Peyer's patch (tissue), 4 donors: ENCODE measurements at places on chromosomes 3 and 15.

GRCh38 chr15:51312166-51313073 is 26.0 kb downstream of the CYP19A1 start:
- H3K36me3 ChIP-seq = no peaks in the 10 kb centered on the region
- H3K27me3 ChIP-seq = no peaks in the 10 kb centered on the region
- H3K4me1 ChIP-seq = no peaks in the 10 kb centered on the region

- no peaks in the 10 kb centered on the region for H3K27me3 ChIP-seq
- H3K27ac ChIP-seq = peak overlapping the region; percentile 80
- H3K36me3 ChIP-seq = no peaks in the 10 kb centered on the region
- H3K4me3 ChIP-seq = no peak overlapping the region
- no peak for DNase-seq
Measured at GRCh38 chr3:193872265-193872753, 263.6 kb upstream of the HES1 start.

- no peak overlapping the region for H3K27ac ChIP-seq
- H3K4me3 ChIP-seq = no peak overlapping the region
- no peaks in the 10 kb centered on the region for H3K27me3 ChIP-seq
- no peaks in the 10 kb centered on the region for H3K4me1 ChIP-seq
- no peak for DNase-seq
Measured at GRCh38 chr3:69288161-69288895, 97.6 kb downstream of the FRMD4B start.

- H3K27me3 ChIP-seq = no peaks in the 10 kb centered on the region
- H3K4me3 ChIP-seq = no peak overlapping the region
- H3K27ac ChIP-seq = no peak overlapping the region
Measured at GRCh38 chr15:68283401-68283800, 5.9 kb downstream of the FEM1B start.

- no peaks in the 10 kb centered on the region for H3K36me3 ChIP-seq
- no peaks in the 10 kb centered on the region for H3K27me3 ChIP-seq
- no peak overlapping the region for H3K27ac ChIP-seq
- no peak for DNase-seq
- H3K4me1 ChIP-seq = no peaks in the 10 kb centered on the region
- H3K4me3 ChIP-seq = no peak overlapping the region
Measured at GRCh38 chr3:187931101-187931500, 185.8 kb upstream of the BCL6 start.
